ENCODE measurements at places on chromosomes 12 and 14.
A peak's percentile ranks its signal among the peaks of the same experiment; 100 is the strongest.

DNA sequence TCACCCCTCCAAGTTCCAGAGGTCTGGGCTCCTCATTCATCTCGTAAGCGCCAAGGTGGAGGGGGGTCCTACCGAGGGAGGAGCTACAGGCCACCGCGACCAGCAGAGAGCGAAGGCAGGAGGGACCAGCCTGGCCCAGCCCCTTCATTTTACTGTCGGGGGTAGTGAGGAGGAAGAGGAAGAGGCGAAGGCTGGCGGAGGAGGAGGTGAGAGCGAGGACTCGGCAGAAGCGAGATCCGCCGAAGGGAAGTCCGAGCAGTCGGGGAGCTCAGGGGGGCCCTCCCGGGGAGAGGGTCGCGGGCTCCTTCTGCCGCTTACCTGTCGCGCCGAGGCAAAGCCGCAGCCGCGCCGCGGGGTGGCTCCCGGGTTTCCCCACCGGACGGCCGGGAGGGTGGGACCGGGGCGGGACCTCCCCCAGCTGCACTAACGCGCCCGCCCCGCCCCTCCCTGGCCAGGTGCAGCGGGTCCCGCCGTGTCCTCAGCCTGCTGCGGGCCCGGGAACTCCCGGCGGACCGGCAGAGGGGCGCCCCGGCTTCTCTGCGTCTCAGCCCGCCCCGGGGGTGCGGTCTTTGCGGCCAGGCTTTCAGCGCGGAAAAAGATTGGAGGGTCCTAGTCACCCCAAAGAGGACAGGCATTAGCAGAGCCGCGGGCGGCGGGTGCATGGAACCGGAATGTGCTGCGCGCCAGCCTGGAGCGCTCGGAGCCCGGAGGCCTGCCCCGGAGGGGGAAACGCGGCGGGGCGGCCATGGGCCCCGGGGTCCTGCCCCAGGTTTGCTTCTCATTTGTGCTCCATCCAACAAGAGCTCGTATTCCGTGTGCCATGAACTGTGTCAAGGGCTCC lies at the start of gene GALNT6:
Gene GALNT6, minus strand, starts transcription at position 124 of the 841 bp plus-strand sequence. CDS start 11,625 bp downstream, outside the sequence.
- peak; percentile 55 for DNase-seq

DNA sequence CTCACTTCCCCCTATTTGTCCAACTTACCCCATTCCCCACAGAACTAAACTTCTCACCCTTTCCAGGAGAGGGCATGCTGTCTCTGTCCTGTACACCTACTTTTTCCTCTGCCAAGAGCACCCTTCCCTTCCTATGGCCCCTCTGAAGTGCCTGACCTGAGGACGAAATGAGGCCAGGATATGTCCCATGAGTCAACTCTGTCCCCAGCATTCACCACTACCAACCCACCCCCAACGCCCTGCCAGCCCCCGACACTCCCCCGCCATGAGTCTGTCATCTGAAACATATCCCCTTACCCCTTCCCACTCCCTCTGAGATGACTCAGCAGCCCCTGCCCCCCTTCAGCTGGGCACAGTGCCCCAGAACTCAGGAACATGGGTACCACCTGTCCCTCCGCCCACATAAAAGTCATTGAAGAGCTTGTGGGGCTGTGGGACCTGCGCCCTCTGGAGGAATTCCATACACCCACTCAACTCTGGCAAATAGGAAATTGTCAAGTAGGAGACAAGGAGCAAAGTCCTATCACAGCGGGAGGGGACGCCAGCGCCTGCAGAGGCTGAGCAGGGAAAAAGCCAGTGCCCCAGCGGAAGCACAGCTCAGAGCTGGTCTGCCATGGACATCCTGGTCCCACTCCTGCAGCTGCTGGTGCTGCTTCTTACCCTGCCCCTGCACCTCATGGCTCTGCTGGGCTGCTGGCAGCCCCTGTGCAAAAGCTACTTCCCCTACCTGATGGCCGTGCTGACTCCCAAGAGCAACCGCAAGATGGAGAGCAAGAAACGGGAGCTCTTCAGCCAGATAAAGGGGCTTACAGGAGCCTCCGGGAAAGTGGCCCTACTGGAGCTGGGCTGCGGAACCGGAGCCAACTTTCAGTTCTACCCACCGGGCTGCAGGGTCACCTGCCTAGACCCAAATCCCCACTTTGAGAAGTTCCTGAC lies 26.3 kb downstream of the ITGA7 start:
- no peak for DNase-seq

DNA sequence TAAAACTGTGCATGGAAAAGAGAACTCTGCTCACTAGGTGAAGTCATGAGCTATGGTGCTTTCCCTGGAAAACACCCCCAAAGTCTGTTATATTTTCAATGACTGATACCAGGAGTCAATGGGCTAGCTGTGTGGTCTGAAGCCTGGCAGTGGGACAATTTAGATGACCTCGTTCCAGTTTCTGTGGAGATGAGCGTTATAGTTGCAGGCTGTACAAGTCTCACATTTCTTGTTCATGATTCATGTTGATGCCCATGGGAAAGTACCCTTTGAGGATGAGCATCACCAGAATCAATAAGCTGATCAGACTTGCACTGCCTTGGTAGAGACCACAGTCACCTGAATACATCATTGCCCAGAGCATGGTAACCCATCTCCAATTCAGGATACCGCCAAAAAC lies 70.7 kb downstream of the NOVA1 start:
- DNase-seq = no peak

- no peak for DNase-seq
These were observed 110.1 kb upstream of the FAR2 start for GRCh38 chr12:29039013-29039412.

GRCh38 chr14:56581041-56581727 lies 1.6 kb downstream of the TMEM260 start:
- DNase-seq = no peak

GRCh38 chr14:74569387-74569786 lies 42.6 kb downstream of the LTBP2 start:
- no peak for DNase-seq

- no peak for DNase-seq
These were observed 32.2 kb downstream of the PDE6H start for GRCh38 chr12:15005064-15005463.

GRCh38 chr12:67315661-67316060 lies 46.5 kb downstream of the CAND1 start:
- DNase-seq = no peak

- DNase-seq = no peak
These were observed 296.5 kb downstream of the TMEM132D start for GRCh38 chr12:129607301-129607700.

GRCh38 chr12:124617615-124618014 lies 50.2 kb upstream of the NCOR2 start:
- DNase-seq = no peak

GRCh38 chr12:43858096-43858495 lies 22.2 kb downstream of the TMEM117 start:
- no peak for DNase-seq

DNA sequence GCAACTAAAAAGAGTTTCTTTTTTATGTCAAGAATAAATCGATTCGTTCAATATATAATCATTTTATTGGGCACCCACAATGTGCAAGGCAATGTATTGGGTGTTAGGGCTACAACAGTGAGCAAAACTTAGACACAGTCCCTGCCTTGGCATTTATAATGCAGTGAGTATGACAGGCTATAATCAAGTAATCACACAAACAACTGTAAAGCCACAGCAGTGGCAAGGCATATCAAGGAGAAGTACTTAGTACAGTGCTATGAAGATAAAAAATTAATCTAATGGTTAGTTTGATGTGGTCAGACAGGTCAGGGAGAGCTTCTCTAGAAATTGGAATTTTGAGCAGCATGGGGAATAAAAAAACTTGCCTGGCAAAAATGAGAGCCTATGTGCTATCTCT lies 39.5 kb upstream of the OTOGL start:
- no peak for DNase-seq

DNA sequence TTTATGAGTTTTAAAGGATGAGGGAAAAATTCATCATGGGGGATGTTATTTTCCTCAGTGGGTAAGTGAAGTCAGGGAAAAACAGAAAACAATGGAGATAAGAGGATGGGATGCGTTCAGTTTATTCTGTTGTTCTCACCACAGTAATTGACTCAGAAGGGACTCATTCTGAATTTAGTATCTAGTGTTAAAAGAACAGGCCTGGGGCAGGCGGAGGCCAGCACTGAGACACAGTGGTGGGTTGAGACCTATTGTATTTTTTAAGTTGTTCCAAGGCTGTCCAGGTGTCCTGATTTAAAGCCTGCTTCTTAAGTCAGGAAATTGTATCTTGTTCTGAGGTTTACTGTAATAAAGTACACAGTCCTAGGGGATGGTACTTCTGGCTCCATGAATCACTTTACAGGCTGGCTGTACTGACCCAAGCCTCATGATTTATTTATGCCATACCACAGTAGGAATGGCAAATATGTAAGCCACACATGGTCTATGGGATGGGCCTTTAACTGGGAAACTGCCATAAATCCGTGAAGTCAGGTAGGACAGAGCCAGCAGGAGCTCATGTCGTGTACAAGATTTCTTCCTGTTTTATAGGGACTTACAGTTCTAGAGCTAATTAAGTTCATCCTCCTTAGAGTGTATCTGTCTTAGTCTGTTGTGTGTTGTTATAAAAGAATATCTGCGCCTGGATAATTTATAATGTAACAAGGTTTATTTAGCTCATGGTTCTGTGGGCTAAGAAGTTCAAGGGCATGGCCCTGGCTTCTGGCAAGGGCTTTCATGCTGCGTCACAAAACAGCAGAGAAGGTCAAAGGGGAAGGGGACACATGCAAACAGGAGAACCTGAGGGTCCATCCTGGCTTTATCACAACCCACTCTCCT lies 244.1 kb downstream of the FBXL14 start:
- no peak for DNase-seq

DNA sequence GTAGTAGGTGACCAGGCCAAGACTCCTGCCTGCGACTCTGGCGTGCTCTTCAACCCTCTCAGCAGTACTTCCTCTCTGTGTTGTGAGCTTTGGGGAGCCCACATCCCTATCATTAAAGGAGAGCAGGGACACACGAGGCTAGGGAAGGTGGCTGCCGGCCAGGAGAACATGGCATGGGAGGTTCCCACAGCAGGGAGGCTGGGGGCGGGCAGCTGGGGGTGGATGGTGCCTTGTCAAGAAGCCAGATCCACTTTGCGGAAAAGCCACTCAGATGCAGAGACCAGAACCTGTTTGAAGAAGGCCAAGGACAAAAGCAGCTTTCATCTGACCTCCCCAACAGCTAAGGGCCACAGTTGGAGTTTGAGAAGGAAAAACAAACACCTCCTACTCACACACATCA lies 198.6 kb downstream of the BCL11B start:
- no peak for DNase-seq

GRCh38 chr12:81530352-81530751 lies 228.8 kb downstream of the PPFIA2 start:
- no peak for DNase-seq

DNA sequence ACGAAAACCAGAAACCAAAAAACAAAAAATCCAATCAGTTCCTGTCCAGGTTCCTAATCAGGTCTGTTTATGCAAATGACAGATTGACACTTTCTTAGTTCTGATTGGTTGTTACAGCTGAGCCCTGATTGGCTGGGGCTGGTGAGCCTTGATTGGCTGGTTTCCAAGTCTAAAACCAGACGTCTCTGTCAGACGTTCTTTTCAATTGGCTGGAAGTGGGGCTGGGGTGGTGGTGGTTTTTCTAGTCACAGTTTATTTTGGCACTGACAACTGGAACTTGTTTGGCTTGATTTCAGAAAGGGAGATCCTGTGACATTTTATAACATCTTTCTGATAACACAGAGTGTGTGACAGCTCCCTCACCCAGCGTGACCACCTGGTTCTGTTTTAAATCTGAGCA lies 36.1 kb upstream of the PRICKLE1 start:
- no peak for DNase-seq

- no peak for DNase-seq
These were observed 31.4 kb downstream of the P2RX4 start for GRCh38 chr12:121241156-121241970.

GRCh38 chr14:61202124-61202523 lies 79.0 kb downstream of the TMEM30B start:
- DNase-seq = no peak

- DNase-seq = peak; percentile 35
These were observed 36.2 kb downstream of the SYNE3 start for GRCh38 chr14:95480109-95480886.

DNA sequence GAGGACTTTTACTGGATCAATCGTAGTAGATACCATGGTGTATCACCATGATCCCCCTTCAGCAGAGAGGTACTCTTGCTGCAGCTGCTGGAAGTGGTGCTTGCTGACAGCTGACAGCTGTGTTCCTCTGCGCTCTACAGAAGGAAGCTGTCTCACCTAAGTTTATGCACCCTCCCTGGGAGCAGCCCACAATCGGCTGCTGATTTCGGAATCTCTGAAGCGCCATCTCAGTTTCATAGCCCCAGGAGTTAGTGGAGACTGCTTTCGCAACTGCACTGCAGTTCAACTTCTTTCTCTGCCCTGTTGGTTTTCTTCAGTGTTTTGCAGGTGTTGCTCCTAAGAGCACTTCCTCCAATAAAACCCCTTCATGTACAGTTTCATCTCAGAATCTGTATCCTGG lies 237.9 kb downstream of the PAWR start:
- no peak for DNase-seq

GRCh38 chr14:59998564-59998963 lies 78.6 kb downstream of the LRRC9 start:
- no peak for DNase-seq

DNA sequence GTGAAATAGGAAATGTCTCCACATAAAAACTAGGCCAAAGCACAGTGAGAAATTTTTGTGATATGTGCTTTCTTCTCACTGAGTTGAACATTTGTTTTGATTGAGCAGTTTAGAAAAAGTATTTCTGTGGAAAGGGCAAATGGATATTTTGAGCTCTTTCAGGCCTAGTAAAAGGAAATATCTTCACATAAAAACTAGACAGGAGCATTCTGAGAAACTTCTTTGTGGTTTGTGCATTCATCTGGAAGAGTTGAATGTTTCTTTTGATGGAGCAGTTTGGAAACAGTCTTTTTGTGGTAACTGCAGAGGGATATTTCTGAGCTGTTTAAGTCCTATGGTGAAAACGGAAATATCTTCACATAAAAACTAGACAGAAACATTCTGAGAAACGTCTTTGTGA lies 582.7 kb upstream of the ALG10B start:
- no peak for DNase-seq

DNA sequence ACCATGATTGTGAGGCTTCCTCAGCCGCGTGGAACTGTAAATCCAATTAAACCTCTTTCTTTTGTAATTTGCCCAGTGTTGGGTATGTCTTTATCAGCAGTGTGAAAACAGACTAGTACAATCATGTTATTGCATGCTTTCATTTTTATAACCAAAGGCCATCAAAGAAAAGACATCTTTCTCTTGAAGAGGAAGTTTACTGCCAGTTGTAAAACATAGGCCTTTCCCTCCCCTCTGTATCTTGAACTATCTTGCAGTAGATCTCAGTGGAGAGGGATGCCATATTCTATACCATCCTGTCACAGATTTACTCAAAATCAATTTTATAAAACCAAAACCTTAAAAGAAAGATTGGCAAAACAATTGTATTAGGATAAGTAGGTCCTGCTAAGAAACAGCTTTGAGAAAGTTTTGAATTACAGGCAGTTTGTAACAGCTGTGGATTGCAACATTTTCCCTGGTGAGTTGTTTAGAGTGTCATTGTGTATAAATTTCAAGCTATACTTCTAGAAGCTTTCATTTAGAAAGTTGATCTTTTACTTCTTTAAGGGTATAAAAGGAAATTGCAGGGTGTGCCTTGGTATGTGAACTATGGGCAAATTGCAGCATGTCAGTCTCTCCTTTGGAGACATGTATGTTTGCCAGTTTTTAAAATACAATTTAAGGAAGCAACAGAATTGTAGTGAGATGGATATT lies 128.0 kb downstream of the ATP23 start:
- DNase-seq = no peak
